ENCODE measurements at places on chromosomes 6 and 20. TPM values are rescaled to one million over a fixed set of nuclear protein-coding genes. Genes with fewer than 3 reads are reported as not detected.

The PSMF1 gene
- 138 TPM for total RNA-seq

The RFX6 gene
- total RNA-seq = 0.59 TPM

The ERVFRD-1 gene
- total RNA-seq = not detected

The JAG1 gene
- total RNA-seq = 102 TPM

The RNF182 gene
- total RNA-seq = not detected

All from colonic mucosa (tissue), 4 donors.